ENCODE measurements at places on chromosomes 12 and 14.

DNA sequence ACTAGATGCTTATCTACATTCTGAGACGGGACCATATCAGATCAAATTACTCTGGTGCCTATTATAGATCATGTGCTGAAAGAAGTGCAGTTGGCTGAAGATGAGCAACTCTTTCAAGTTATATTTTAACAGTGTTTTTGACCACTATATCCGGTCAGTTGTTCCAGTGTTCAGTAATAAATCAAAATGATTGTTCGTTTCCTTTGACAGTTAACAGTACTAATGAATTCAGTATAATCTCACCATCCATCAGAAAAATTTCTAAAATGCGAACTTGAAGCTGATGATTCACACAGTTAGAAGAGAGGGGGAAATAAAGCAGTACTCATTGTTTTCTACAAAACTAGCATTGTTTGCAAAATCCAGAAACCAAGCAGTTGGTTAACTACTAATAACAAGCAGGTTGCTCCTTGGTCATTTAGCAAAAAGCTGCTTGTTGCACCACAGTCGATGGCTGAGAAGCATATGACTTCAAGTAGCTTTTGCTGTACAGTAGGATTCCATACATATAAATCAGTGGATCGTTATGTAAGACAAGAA, 2.3 kb downstream of the RPS6KA5 start:
- DNase-seq, result no peak

DNA sequence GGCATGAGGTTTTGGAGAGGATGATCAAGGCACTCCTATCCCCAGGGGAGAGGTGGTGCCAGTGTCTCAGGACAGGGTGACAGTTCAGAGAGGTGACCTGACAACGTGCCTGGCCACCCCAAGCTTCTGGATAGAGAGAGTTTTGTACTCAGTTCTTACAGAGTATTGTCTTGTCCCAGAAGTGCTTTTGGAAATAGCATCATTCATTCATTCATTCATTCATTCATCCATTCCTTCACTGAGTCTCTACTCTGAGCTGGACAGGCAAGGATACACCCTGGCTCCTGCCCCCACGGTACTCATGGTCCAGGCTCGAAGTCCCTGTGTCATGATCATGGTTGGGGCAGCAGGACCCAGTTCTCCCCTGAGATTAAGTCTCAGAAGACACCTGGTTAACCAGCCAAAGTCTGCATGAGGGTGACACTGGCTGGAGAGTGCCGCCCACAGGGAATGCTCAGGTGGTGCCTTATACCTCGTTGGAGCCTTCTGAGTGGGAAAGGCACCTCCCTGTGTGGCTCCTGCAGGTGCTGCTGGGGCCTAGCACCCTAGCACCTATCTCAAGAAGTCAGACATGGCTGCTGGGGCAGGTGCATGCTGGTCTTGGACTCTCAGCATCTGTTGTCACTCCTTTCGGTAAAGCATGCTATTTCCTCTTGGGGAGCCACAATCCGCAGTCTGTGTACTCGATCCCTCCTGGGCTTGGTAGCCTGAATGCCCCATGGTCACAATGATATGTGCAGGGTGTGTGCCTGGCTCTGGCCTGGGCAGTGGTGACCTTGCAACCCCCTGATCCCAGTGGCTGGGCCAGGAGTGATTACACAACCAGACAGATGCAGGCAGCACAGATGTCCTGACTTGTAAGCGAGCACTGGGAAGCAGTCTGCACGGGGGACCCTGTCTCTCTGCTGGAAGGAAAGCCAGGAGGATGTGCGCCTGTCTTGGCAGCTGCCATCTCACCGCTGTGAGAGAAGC, 57.8 kb downstream of the C14orf132 start:
- DNase-seq, result no peak

GRCh38 chr14:55073856-55074255, 22.4 kb downstream of the MAPK1IP1L start:
- DNase-seq, result peak; percentile 85

- no peak for DNase-seq
These were observed 181.9 kb downstream of the NUAK1 start for GRCh38 chr12:105956662-105957457.

- no peak for DNase-seq
These were observed 5.3 kb upstream of the RAB35 start for GRCh38 chr12:120121766-120122293.

GRCh38 chr12:78725951-78726580, 138.5 kb upstream of the SYT1 start:
- DNase-seq, result no peak

DNA sequence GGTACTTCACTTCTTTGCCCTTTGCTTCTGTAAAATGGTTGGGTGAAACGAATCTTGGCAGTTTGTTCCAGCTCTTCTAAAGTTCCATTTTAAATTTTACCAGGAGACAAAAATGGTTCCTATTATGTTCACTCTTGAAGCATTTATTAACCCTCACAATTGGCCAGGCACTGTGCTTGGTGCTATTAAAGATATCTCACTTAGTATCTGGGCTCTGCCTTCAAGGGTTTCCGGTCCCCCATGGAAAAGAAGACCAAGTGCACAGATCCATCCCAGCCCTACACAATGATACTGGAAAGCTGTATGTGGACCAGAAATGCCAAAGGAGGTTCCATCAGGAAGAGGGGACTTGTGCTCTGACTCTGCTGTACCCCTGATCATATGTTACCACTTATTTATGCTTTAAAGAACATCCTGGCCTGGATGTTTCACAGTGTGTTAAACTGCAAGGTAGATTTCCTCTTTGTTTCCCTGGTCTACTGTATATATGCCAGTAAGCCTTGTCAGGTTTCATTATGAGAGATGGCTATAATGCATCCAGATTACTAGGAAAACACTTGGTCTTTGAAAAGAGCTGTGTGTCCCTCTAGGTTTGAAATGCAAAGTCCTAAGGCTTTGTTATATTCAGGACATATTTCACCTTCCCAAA, 154.8 kb downstream of the PRKCH start:
- no peak for DNase-seq

DNA sequence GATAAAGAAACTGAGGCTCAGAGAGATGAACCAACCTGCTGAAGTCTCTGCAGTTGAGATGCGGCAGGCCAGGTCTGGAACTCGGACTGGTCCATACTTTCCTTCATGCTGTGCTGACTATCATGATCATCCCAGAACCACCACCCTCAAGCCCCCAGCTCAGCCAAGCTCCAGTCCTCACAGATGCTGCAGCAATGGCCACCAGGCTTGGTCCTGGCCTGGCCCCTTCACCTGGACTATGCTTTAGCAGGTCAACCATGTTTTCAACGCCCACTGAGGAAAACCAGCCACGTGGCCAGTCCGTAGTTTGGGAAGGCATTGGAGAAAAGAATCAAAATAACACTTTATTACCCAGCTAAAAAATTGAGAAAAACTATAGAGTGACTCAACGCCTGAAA, 1.4 kb downstream of the GPR68 start:
- no peak for DNase-seq

GRCh38 chr14:68790644-68791077, 2.2 kb downstream of the ZFP36L1 start:
- no peak for DNase-seq

DNA sequence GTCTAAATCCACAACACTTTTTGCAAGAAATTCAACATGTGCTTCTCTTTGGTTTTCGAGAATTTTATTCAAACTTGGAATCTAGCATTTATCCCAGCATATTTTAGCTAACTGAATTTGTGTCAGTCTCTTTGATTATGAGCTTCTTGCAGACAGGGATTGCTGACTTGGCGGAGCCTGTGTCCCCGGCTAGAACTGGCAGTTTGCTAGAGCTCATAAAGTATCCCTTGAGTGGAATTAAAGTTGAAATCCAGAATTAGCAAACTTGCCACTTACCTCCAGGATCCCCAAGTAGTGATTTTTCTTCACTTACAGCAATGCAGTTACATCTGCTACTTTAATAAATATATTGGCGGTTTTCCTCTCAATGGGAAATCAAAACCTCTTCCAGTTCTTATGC, 306.9 kb downstream of the AACS start:
- no peak for DNase-seq

Measured in choroid plexus epithelial cell (primary cell).